ENCODE measurements at places on chromosomes 4 and X.

DNA sequence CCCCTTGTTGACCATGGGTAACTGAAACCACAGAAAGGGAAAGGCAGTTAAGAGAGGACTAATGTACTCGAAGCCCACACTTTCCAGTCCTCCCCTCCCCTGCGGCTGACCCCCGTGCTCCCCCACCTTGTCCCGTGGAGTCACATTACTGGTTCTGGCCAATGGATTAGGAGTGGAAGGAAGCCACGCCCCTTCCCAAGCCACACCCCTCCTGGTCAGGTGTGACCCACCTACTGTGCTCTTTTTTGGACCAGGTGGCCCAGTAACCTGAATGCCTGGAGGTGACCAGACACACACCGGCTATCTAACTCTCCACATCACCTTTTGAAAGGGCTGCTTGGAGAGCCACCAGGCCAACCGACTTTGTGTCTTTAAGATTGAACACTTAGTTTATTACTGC, 109.3 kb upstream of the MSX1 start:
- DNase-seq = peak; percentile 85

DNA sequence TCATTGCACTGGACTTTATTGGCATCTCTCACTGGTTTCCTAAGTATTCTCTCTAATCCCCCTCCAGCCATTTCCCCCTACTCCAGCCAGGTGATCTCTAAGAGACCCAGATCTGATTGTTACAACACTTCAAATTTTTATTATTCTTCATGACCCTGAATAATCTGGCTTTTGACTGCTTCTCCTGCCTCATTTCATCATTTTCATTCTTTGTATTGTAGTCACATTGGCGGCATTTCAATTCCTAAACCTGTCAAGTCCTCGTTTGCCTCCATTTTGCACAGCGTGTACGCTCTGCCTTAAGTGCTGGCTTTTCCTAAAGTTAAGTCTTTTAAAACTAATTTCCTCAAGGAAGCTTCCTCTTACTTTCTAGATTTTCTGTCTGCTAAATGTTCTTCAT, 31.6 kb downstream of the UBE2K start:
- DNase-seq = no peak

DNA sequence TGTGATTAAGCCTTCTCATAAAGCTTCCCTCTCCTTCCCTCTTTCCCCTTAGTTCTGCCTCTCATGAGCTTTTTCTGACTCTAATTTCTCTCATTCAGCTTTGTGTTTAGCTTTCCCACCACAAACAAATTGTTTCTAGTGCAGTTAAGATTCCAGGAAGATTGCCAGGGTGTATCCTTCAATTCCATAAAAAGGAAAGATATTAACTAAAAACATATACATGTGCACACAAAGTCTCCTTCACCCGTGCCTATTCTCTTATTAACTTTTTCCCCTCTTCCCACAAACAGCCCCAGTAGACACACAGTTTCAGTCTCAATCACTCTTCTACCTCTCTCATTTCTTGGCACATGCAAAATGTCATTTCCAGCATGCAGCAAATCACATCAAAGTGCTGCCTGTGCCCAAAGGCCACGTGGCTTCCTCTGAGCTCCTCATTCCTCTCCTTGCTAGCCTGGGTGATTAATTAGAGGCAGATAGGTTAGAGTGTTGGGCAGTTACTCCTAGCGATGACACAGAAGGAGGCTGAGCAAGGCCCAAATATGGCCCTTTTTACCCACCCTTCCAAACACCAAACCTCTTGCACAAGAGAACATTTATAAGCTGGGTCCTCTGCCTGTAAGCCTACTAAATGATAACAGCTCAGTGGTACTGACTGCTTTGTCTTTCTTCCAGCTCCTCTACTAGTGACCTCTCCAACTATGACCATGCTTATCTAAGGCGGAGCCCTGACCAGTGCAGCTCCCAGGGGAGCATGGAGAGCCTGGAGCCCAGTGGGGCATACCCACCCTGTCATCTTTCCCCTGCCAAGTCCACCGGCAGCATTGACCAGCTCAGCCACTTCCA, 159.6 kb downstream of the SOWAHB start:
- no peak for DNase-seq

DNA sequence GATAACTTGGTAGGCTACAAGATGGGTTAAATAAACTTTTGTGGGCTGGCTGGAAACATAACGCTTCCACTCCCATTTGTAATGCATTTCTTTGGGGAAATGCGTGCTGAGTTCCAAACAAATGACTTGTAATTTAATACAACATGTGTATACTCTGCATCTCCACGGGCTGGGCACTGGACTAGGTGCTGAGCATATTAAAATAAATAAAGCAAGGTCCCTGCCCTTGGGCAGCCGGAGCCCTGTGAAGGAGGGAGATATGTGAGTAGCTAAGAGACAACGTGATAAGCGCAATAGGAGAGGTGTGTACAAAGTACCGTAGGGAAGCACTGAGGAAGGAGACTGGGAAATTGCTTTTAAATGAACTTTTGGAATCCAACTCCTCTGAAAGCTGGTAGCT, 147.2 kb upstream of the RBPJ start:
- DNase-seq = no peak

GRCh38 chrX:41449615-41450014, 2.5 kb downstream of the NYX start:
- no peak for DNase-seq

DNA sequence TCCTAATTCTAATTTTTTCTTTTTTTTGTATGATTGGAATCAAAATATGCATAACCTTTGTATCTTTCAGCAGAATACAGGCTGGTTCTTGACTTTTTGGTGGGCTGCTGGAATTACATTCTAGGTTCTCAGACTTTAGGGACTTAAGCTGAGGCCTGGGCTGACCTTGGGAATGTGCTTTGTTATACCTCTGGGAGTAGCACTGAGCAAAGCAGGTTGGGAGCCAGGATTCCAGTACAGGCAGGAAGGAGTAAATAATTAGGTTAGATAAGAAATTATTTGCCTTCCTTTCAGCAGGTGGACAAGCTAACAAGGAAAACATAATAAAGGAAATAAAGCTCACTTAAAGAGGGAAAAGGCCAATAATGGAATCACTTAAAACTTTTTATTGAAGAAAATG, 49.9 kb upstream of the SLC4A4 start:
- DNase-seq = no peak

- DNase-seq = no peak
These were observed 71.5 kb upstream of the DDX60 start for GRCh38 chr4:168390041-168390440.
